ENCODE measurements at places on chromosomes 12 and 14.

GRCh38 chr12:42015051-42015461 lies 129.6 kb downstream of the GXYLT1 start:
- no peak for DNase-seq

DNA sequence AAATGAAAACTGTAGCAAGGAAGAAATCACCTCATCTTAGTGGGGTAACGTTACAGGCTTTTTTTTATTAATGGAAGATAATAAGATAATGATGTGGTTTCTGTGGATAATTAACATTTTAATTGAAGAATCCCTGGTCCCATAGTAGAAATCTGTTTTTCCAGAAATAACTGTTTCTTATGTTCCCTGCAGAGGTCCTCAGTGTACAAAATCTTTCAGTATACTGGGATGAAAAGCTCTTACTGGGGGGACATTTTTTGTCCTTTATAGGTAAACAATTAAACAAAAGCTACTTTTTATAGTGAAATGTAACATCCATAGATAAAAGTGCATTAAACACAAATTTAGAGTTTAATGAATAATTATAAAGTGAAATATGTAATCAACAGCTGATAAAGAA lies 312.2 kb downstream of the ATXN7L3B start:
- no peak for DNase-seq

GRCh38 chr14:100789460-100790417 lies 36.2 kb upstream of the MEG3 start:
- DNase-seq = no peak

- no peak for DNase-seq
These were observed 1009.1 kb upstream of the FLRT2 start for GRCh38 chr14:84520711-84521338.

DNA sequence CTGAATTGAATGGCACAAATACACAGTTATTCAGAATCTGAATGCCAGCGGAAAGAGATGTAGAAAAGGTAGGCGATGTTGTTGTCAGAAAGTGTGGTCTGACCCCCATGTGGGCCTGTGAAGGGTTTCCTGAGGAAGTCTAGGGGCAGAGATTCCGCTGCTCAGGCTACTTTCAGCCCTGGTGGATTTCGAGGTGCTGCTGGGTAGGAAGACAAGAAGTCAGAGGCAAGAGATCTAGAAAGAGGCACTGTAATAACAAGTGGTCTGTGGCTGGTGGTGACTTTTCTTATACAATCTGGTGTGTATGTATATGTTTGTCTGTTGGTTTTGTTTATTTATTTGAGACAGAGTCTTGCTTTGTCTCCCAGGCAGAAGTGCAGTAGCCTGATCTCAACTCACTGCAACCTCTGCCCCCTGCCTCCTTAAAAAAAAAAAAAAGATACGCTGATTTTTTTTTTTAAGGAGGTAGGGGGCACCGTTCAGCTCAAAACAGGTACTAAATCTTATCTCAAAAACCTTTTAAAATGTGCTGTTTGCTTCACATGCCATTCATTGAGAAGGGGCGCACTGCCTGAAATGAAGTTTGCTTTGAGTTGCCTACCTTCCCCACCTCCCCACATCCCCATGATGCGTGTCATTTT lies 27.1 kb upstream of the MANSC4 start:
- DNase-seq = no peak

- peak; percentile 20 for DNase-seq
These were observed 588.2 kb downstream of the NRXN3 start for GRCh38 chr14:78758333-78758732.

GRCh38 chr12:114404083-114404925 lies 1.6 kb downstream of the TBX5 start:
- peak; percentile 63 for DNase-seq

DNA sequence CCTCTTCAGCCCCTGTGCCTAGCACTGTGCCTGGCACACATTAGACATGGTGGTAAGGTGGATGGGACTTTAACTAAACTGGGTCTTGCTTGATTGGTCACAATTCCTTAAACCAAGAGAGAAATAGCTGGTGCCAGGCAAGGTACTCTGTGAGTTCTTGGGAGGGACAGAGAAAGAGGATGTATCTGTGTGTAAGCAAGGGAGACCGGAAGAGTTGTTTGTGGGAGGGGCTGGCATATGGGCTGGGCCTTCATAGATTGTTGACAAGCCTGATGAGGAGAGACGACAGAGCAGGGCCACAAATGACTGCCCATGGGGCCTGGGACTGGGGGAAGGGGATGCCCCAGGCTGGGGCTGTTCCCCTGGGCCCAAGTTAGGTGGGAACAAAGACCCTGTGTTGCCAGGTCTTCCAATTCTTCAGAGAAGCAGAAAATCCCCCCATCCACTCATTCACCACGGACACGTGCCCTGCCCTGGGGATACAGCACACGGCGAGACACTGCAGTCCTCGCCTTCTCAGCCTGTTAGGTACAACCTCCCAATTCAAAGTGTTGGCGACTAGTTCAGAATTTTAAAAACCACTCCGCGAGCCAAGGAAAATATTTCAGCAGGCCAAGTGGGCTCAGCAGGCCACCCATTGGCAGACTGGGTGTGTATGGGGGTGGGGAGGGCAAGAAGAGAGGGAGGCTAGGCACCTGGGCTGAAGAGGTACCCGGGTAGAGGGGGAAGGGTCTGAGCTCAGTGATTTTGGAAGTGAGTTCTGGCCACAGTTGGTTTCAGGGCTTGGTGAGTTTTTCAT lies 11.4 kb upstream of the CYP46A1 start:
- peak; percentile 58 for DNase-seq

DNA sequence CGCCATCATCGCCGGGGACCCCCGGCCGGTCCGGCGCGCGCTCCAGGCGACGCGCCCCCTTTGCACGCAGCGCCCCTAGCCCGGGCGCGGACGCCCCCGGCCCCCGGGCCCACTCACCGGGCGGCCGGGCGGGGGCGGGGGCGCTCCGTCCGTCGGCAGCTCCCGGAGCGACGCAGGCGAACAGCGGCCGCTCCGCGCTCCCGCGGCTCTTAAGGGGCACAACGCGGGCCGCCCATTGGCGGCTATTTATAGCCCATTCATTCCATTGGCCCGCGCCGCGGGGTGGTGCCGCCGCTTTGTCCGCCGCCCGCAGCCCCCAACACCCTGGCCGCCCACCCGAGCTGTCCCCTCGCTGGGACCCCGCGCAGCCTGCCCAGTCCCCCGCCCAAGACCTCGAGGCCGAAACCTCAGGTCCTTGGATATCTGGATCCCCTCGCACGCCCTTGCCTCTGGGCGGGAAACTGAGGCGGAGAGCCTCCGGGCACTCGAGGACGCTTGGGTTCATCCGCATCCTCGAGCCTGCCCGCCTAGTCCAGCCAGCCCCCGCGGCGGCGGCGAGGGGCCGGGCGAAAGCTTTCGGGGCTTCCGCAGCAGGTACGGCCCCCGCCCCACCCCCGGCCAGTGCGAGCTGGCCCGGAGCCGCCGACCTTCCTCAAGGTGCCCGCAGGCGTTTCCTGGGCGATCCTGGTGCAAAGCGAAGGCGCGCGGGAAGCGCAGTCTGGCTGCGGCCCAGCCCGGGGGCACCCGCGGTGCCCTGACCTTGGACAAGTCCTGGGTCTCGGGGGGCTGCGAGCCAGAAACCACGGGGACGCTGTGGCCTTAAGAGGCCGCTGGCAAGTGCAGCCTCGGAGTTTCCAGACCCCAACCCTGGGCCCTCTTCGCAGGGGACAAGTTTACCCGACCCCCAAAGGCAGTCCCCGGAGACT lies at the start of gene CKB:
Gene CKB (minus strand): TSS at position 182 of the 926 bp plus-strand sequence. CDS start 337 bp downstream, outside the sequence.
- peak; percentile 96 for DNase-seq

DNA sequence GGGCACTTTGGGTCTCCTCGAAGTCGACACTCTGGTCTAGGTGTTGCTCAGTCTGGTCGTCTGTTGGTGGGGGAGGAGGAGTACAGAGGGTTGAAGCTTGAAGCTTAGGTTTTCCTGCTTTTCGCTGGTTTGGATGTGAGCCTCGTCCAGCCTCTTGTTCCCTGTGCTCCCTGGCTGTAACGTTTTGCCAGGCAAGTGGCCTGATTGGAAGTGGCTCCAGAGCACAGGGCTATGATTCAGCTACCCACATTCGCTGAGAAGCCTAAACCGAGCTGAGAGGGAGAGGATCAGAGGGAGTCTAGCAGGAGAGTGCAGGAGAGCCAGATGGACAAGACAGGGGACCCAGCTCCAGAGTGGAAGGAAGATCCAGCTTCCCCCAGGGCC lies 6.1 kb downstream of the HOXC10 start:
- no peak for DNase-seq

- DNase-seq = no peak
These were observed 49.2 kb upstream of the AEBP2 start for GRCh38 chr12:19390051-19390598.

GRCh38 chr12:75581515-75581914 lies 70.1 kb upstream of the KRR1 start:
- DNase-seq = no peak

- DNase-seq = no peak
These were observed 1143.6 kb downstream of the FLRT2 start for GRCh38 chr14:86673523-86673969.

Measured in H7 (cell line).